Cortex of kidney (tissue), 1 donor: ENCODE measurements at places on chromosomes 12 and 14.

- no peak for DNase-seq
Measured at GRCh38 chr14:99062216-99062615, 209.8 kb downstream of the BCL11B start.

DNA sequence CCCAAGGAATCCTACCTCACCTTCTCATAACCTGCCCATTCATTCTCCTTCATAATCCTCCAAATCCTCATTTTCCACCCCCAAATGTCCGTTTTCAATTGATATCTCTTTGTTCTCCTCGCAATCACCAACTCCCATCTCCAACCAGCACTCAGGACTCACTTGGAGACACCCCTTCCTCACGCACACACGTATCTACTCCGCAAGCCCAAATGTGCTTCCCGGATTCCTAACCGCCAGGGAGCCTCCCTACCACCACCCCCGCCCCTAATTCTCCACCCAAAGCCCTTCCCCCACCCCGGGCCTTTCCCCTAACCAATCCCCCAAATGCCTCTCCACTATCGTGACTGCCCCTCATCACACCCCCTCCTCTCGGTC lies 304 bp downstream of the KCTD10 start:
- DNase-seq = no peak

- DNase-seq = no peak
Measured at GRCh38 chr14:87067591-87067990, 925.4 kb downstream of the GALC start.

DNA sequence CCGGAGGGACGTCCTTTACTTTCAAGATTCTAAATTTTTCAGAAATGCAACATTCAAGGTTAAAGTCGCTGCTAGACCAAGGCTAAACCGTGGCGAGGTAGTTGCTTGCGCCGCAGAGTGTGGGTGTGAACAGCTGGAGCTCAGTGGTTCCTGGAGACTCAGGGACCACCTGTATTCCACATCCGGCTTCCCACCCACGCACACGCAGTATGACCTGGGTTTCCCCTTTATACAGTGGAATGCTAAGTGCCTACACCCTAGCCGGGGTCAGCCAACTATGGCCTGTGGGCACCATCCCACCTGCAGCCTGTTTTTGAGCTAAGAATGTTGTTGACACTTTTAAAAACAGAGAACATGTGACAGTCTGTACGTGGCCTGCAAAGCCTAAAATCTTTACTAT lies 42.9 kb upstream of the TESC start:
- no peak for DNase-seq

- no peak for DNase-seq
Measured at GRCh38 chr12:97216848-97217247, 245.8 kb upstream of the RMST start.

DNA sequence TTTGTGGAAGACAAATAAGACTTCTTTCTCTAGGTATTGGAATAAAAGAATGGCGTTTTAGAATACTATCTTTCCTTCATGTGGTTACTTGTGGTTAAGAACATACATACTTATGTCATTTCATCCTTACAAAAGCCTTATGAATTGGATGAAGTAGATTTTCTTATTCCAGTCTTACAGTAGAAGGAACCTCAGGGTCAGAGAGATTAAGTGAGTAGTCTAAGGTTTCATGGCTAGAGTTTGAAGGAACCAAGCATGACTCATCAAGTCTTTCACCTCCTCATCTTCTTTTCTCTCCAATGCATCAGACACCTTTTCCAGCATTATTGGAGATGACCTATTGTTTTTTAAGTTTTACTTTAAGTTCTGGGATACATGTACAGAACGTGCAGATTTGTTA lies 92.9 kb upstream of the NEDD1 start:
- no peak for DNase-seq

GRCh38 chr12:98750511-98750910 lies 105.4 kb downstream of the APAF1 start:
- no peak for DNase-seq

- no peak for DNase-seq
Measured at GRCh38 chr14:87252103-87252502, 740.9 kb downstream of the GALC start.

DNA sequence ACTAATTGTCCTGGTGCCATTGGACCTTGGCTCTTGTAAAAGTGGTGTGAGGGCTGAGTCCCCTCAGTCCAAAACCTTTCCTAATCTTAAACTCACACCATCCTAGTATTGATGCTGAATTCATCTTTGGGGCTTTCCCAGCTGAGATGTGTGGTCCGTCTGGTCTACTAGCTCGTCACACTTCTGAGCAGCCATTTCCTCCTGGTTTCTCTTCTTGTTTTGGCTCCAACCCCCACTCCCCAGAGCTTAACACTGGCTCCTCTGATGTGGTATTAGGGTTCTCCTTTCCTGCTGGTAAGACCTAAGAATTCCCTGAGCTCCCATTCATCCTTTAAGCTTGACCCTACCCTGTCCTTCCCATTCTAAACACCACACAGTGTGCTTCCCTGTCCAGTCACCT lies 900.6 kb downstream of the VRK1 start:
- no peak for DNase-seq

- DNase-seq = no peak
Measured at GRCh38 chr12:131045705-131046460, 92.2 kb downstream of the ADGRD1 start.

- DNase-seq = no peak
Measured at GRCh38 chr12:130655010-130655409, 61.1 kb downstream of the RIMBP2 start.

- DNase-seq = no peak
Measured at GRCh38 chr12:25796523-25797000, 161.9 kb upstream of the RASSF8 start.

DNA sequence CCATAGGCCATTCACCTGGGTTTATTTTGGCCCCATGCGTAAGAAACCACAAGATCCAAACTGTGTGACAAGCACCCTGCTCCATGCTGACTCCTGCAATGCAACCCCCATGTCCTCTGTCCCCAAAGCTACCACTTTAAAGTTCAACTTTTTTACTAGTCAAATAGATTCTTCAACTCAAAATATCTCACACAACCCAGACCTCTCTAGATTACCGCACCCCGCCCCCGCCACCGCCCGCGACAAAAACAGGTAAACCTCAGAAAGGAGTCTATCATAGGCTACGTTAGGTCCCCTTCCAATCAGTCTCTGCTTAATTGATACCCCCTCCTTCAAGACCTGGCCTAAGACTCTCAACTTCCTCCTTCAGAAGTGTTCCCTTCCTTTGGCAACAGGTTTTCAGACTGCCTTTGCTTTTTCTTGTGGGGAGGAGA lies 2.2 kb downstream of the ZFP36L1 start:
- DNase-seq = no peak

DNA sequence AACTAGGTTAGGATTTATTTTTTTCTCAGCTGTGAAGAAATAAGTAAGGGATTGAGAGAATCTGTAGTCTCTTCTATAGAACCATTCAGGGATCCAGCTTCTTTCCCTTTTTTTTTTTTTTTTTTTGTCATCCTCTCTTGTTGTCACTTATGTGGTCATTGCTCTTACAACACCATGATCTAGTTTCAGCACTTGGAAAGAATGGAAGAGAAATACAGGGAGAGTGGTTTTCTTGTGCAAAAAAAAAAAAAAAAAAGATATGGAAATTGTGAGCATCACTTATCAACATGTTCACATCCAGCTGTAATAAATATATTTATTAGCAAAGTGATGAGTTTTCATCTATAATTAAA lies 599.3 kb downstream of the SLC6A15 start:
- no peak for DNase-seq

DNA sequence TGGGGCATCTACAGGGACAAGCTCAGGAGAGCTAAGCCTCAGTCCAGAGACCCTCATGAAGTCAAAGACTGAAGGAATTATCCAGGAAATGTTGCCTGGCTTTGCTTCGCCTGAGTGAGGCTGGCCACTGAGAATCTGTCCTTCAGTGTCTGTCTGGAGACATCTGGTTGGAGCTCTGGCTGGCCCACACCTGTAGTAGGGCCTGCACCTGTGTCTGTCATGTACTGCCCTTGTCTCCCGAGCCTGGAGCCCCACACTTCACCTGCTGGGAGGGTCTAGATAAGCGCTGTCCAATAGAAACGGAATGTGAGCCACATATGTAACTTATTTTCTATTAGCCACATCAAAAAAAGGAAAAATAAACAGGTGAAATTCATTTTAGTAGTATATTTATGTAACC lies 9.9 kb upstream of the HDAC7 start:
- DNase-seq = no peak

GRCh38 chr14:25150934-25151790 lies 101.2 kb upstream of the STXBP6 start:
- DNase-seq = no peak

- no peak for DNase-seq
Measured at GRCh38 chr12:62720661-62721330, 214.2 kb downstream of the PPM1H start.

GRCh38 chr14:36955376-36955775 lies 217.0 kb downstream of the SLC25A21 start:
- no peak for DNase-seq

DNA sequence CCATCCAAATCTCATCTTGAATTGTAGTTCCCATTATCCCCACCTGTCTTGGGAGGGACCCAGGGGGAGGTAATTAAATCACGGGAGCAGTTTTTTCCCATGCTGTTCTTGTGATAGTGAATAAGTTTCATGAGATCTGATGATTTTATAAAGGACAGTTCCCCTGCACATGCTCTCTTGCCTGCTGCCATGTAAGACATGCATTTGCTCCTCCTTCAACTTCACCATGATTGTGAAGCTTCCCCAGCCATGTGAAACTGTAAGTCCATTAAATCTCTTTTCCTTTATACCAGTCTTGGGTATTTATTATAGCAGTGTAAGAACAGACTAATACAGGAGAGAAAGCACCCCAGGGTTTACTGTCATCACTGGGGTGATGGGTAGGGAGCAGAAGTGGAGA lies 220.4 kb upstream of the NUDT4 start:
- DNase-seq = no peak

- DNase-seq = no peak
Measured at GRCh38 chr12:45775964-45776363, 46.5 kb downstream of the ARID2 start.

DNA sequence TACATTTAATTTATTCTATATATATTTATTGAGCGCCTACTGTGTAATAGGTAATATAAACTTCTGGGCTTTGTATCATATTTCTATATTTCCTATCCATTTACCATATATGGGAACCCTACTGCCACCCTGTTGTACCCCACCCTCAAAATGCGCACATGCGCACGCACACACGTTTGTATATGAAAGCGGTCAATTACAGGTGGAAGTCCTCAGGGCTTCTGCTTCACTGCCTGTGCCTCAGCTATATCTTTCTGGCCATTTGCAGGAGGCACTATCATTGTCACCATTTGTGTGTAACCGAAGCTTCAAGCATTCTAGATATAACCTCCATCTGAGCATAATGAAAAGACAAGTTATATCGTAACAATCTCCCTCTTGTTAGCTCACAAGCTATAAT lies 31.3 kb upstream of the KCNMB4 start:
- DNase-seq = no peak
